Activated CD8-positive, alpha-beta memory T cell treated with anti-CD3 and anti-CD28 coated beads for 48 hours (primary cell): ENCODE measurements at places on chromosomes 1 and 21.

- DNase-seq: no peak
These were observed 1.6 kb upstream of the VAV3 start for GRCh38 chr1:107966550-107966949.

DNA sequence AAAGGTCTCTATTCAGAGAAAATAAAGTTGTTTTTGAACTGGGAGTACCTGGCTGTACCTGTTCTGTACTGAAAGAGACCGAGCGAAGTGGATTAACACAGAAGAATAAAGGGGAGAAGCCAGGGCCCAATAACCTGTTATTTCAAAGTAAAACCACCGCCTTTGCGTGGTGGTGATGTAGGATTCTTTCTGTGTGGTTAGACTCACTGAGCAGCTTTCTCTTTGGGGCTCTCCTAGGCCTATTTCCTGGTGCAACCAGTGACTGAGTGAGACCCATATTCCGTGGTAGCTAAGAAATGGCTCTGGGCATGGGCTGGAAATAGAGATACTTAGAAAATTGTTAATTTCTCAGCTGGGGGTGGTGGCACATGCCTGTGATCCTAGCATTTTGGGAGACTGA, 99.9 kb downstream of the XCL2 start:
- DNase-seq: no peak

- no peak for DNase-seq
These were observed 95.3 kb upstream of the ACTRT2 start for GRCh38 chr1:2925918-2926317.

DNA sequence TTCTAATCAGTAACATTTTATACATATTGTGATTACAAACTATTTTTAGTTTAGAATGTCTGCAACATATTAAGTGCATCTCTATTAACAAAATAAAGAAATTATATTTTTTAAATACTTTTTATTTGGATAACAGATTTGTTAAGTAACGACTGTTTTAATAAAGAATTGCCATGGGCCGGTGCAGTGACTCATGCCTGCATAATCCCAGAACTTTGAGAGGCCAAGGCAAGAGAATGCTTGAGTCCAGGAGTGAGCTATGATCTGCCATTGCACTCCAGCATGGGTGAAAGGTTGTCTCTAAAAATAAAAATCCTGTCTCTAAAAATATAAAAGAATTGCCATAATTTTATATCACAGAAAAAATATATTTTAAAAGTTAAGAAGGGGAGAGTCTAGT, 4.1 kb downstream of the LRRIQ3 start:
- no peak for DNase-seq

GRCh38 chr1:10399444-10399941, 629 bp downstream of the PGD start:
- DNase-seq: no peak

- DNase-seq: no peak
These were observed 240.8 kb downstream of the SPATA17 start for GRCh38 chr1:217871955-217872354.

DNA sequence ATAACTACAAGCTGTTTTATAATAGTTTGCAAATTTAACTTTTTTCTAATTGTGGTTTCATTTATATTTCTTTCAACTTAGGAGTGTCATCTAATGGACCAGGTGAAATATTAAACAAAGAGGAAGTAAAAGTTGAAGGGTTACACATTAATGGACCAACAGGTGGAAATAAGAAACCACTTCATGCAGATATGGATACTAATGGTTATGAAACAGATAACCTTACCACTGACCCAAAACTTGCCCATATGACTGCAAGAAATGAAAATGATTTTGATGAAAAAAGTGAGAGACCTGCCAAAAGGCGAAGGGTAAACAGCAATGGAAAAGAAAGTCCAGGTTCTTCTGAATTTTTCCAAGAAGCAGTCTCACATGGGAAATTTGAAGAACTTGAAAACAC, 59.7 kb downstream of the MIER1 start:
- no peak for DNase-seq

DNA sequence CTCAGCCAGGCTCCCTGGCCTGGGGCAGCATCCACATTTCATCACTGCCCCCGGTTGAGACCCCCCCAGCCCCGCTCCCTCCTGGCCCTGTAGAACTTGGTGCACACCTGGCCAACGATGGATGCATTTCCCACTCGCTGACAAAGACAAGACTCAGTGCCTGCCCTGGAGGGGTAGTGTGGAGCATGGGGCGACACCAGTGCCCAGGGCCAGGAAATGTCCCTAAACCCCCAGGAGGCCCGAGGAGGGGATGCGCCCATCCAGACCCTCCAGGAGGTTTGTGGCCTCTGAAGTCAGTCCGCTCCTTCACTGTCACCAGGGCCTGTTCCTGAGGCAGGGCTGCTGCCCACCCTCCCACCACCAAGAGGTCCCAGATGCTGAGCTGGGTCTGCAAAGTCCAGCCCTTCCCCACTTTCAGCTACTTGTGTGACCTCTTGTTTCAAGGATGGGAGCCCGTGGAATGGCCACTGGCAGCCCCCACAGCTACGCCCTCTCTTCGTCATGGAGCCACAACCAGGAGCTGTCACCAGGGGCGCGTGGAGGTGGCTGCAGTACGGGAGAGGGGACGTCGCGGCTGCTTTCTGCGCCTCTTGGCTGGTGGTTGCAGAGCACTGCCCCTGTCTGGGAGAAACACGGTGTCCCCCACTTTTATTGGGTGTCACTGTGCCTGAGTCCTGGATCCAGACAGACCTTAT, 35.7 kb downstream of the AJAP1 start:
- no peak for DNase-seq

- DNase-seq: no peak
These were observed 577.2 kb upstream of the ZRANB2 start for GRCh38 chr1:71657891-71658679.

GRCh38 chr1:203628201-203629015, 1.8 kb downstream of the ATP2B4 start:
- DNase-seq: no peak

- no peak for DNase-seq
These were observed 57.6 kb downstream of the CD34 start for GRCh38 chr1:207853372-207853757.

GRCh38 chr21:32285476-32285875, 6.6 kb upstream of the MIS18A start:
- DNase-seq: no peak

- DNase-seq: no peak
These were observed 3.2 kb downstream of the COL16A1 start for GRCh38 chr1:31700468-31701090.

GRCh38 chr1:199089393-199090122, 450.7 kb downstream of the PTPRC start:
- peak; percentile 7 for DNase-seq

DNA sequence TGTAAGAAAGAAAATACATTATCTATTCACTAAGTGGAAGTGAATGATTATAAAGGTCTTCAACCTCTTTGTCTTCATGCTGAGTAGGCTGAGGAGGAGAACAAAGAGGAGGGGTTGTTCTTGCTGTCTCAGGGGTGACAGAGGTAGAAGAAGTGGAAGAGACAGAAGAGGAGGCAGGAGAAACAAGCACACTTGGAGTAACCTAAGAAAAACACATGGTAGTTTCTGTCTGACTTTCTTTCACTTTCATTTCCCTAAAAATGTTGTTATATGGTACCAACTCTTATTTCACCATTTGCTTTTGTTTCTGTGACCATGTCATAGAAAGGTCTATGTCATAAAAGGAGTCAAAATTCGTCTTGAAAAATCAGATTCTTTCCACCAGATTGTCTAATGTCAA, 696.6 kb upstream of the BRINP3 start:
- no peak for DNase-seq

GRCh38 chr1:191798178-191798577, 360.1 kb upstream of the RGS18 start:
- no peak for DNase-seq

DNA sequence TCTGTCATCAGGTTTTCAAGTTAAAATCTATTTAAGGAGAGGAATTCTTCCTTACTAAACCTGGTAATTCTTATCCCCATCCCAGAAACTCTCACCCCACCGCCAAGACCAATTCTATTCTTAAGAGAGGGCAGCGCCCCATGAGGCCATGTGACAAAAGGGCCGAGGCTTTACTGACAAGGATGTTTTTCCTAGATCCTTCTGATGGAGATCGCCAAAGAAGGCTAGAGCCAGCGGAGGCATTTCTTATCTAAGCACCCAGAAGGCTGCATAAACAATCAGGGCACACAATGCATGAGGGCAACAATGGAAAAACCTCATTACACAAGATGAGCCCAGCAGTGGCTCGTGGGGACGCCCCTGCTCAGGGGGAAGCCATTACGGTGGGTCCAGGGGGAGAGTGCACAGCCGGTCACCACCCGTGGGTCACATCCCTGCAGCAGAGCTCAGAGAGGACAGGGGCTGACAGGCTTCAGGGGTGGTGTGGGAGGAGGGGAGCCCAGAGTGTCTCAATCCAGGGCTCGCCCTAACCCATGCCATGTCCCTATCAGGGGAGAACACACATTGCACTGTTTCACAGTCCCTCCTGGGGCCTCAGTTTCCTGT, 88.7 kb downstream of the ITPKB start:
- no peak for DNase-seq

DNA sequence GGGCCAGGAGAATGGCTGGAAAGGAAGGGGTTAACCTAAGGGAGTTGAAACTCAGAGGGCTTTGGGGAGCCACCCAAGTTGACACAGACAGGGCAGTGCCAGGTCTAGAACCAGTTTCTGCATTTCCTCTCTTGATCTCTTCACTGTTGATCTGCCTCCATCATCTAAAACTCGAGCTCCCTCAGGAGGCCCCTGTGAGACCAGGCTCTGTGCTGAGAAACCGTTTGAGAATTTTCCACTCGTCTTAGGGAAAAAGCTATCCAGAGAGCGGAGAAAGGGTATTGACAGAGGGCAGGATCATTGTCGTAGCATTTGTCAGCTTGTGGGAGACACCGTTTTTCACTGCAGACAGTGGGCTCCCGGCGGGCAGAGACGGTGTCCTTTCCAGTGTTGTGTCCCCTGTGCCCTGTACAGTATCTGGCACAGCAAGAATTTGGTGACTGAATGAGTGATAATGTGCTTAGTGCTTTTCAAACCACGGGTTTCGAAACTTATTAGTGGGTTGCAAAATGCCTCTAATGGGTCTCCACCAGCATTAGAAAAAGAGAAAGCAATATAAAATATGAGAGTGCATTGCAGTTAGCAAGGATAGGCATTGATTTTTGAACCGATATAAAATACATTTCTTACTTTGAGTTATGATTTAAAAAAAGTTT, 31.1 kb downstream of the PROK1 start:
- no peak for DNase-seq

DNA sequence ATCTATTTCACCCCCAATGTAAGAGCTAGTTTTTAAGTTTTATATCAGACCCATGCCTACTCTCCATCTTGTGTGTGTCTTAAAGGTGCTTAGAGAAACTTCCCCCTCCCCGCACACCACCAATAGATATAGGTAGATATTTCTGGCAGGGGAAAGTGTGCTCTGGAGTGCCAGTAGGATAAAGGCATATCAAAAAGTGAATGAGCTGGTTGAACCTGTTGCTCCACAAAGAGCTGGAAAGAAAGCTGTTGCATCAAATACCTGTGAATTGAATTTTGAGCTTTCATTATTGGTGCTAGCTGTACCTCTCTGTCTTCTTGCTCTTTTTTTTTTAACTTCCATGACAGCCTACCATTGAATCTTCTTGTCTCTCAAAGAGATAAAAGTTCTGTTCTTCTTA, 32.8 kb downstream of the ARID1A start:
- DNase-seq: no peak

DNA sequence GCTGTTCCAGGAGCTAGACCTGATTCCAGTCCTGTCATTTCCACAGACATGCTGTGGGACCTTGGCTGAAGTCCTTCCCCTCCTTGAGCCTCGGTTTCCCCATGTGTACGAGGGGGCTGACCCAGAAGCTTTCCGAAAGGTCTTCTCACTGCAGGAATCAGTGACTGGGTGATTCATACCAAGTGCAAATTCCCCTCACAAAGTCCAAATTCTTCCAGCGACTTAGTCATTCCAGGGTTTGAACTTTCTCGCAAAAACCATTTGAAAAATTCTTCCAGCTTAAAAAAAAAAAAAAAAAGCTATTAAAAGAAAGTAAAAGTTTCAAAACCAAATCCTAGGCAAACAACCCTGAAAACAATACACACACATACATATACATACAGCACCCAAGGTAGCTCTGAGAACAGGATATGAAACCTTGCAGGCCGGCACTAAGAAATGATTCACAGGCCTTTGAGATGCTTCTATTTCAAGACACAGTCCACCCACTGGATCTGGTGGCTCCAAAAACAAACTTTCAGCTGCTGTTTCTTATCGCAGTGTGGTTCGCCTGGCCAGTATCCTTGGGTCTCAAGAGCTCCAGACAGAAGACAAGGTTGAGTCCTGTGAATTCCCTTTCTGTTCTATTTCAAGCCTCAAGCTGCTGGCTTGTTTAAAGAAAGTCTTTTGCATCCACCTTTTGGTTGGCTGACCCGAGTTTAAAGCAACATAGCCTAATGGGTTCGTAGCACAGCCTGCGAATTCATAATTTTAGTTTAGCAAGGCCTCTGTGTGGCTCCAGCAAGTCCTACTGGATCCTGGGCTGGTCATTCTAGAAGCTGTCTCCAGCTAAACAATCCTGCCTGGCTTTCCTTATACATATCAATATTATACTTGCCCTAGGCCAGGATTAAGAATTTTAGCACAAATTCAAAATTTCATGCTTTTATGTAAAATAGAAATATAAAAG, 18.0 kb upstream of the ID3 start:
- DNase-seq: no peak

DNA sequence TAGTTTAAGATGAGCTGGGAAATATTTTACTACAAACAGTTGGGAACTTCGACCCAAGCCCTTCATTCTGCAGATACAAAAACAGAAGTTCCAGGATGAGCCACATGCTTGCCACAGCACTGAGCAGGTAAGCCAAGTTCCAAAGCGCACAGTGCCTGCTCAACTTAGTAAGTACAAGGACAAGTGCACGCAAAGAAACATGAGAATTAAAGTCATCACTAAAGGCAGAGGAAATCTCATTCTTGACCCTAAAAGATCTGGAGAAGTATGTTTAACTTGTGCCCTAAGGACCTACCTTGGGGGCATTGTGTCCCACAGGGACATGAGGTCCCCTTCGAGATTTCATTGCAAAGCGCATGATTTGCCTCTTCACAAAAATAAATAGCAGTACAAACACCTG, 1.2 kb upstream of the UBAP2L start:
- no peak for DNase-seq

GRCh38 chr1:26372039-26372438, 511 bp downstream of the ZNF683 start:
- no peak for DNase-seq

- DNase-seq: no peak
These were observed 8.7 kb downstream of the BATF3 start for GRCh38 chr1:212690816-212691403.

- DNase-seq: no peak
These were observed 256.2 kb upstream of the PLXNA2 start for GRCh38 chr1:208500375-208500774.

GRCh38 chr1:164830628-164831027, 271.6 kb downstream of the PBX1 start:
- DNase-seq: no peak

- DNase-seq: no peak
These were observed 26.7 kb downstream of the CFH start for GRCh38 chr1:196678510-196678884.

GRCh38 chr21:43611598-43612369, 47.5 kb downstream of the HSF2BP start:
- DNase-seq: no peak

GRCh38 chr1:63327417-63328054, 5.2 kb downstream of the FOXD3 start:
- no peak for DNase-seq

GRCh38 chr21:38422082-38422481, 76.2 kb downstream of the ERG start:
- DNase-seq: no peak
